ENCODE measurements at places on chromosomes 4 and X.

- peak; percentile 35 for DNase-seq
These were observed at the start of gene SORBS2 for GRCh38 chr4:185811509-185812364. SORBS2 (minus strand) TSS chr4:185812194; CDS start chr4:185690571, 121,623 bp downstream.

- no peak for DNase-seq
These were observed 128.9 kb downstream of the MAB21L2 start for GRCh38 chr4:150710770-150711375.

DNA sequence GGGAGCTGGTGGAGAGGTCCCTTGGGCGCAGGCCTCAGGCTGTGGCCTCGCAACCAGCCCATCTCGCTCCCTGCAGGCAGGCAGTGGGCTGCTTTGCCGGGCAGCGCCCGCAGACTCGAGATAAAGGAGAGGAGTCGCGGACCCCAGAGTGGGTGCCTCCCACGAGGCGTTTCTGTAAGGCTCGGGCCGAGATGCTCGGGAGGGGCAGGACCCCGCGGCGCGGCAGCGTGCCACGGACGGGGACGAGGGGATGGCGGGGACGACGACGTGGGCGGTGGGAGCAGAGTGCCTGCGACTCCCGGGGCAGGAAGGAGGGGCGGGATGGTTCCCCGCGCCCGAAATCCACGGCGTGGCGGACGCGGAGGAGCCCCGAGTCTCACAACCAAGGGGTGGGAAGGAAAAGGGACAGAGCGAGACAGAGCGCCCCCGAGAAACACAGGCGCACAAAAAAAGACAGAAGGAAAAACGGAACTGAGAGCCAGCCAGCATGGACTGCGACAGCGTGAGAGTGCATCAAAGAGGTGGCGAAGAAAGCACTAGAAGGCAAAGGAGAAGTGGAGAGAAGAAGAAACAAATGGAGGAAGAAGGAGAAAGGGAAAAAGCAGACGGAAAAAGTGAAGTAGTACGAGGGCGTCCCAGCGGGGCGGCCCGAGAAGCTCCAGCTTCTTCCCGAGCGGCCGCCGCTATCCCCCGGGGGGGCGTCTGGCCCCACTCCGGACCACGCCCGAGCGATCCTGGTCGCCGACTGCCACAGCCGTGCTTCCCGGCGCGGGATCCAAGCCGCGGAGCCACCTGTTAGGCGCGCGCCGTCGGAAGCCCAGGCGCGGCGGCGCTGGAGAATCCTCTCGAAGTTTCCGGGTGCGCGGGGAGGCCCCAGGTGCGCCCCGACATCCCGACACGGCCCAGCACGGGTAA, 1.5 kb downstream of the BEND4 start:
- DNase-seq, result no peak

DNA sequence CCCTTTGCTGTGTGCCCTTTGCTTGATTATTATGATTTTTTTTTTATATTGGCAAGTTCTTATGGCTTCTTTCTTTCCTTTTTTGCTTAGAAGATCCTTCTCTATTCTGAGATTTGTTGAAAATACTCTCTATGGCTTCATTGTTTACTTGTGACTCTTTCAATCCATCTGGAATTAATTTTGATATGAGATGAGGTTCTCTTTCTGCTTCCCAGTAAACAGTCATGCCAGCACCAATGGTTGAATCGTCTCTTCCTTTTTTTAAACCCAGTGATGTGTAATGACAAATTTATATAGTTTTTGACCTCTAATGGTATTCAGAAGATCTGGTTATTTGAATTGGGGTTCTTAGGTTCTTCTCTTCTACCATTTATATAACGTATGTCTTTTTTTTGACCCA, 121.8 kb downstream of the ARHGAP10 start:
- DNase-seq, result no peak

DNA sequence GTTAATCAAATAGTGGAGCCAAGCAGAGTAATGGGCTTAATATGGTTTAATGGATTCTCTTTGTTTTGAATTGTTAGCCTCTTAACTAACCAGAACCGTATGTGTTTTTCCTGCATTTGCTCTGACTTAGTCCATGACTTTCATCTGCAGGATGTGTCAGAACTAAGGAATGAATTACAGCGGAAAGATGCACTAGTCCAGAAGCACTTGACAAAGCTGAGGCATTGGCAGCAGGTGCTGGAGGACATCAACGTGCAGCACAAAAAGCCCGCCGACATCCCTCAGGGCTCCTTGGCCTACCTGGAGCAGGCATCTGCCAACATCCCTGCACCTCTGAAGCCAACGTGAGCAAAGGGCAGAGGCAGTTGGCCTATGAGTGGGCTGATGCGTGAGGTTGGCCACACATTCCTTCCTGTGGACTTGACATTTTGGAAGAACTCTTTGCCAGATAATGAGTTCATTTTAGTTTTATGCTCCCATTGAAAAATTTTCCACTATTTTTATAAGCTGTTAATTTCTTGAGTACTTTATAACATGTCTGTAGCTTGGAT, 9.1 kb downstream of the MED28 start:
- DNase-seq, result no peak

- no peak for DNase-seq
These were observed 111.9 kb upstream of the PPARGC1A start for GRCh38 chr4:24001486-24002329.
